Activated CD4-positive, alpha-beta T cell treated with anti-CD3 and anti-CD28 coated beads, Interleukin-10, Interleukin-2, amounts not matched to agents 100 ng/mL and 50 ng/mL, durations not matched to agents 16 hours and 8 hours (primary cell): ENCODE measurements at places on chromosomes 12 and 14.
A peak's percentile ranks its signal among the peaks of the same experiment; 100 is the strongest.

DNA sequence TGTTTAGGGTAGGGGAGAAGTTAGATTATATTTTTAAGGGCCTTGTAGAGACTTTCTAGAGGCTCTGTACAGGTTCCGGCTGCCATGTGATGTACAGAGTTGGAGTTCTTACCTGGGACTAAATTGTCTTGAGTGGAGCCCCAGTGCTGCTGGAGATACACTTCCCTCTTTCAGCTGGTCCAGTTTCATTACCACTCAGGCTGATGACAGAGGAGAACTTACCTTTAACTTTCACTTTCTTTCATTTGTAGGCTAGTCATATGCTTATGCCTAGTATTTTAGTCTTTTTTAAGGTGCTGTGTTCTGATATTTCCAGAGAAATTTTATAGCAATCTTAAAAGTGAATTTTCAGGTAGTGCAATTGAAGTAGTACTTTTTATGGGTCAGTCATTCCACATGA lies 117.3 kb downstream of the ERC1 start:
- peak; percentile 42 for DNase-seq

GRCh38 chr12:97983796-97984195 lies 521.2 kb downstream of the RMST start:
- no peak for DNase-seq

DNA sequence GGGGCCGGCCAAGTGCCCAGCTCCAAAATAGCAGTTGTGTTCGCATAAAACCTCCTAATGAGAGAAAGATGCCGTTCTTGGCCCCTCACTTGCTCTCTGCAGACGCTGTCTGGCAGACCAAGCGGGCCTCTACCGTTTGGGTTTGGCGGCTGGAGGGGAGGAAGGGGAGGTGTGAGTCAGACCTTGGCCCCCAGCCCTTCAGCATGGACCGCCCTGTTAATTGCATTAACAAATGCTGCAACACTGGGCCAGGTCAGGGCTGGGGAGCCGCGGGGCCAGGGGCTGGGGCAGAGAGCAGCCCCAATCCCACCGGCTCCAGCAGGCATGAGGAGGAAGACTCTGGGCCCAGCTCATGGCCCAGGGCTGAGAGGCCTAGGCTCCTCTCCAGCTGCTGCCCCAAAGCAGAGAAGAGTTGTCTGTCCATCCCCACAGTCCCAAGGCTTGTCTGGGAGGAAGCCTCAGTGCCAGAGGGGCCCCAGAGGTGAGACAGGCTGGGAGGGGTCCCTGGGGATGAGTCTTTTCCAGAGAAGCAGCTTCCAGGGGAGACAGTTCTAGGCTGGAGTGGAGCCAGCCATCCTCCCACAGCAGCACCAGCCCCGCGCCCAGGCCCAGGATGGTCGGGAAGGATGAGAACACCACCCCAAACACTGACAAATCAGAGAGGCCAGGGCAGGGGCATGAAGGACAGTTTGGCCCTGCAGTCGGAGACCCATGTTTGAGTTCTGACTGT lies 16.9 kb downstream of the LTBP2 start:
- DNase-seq: no peak

DNA sequence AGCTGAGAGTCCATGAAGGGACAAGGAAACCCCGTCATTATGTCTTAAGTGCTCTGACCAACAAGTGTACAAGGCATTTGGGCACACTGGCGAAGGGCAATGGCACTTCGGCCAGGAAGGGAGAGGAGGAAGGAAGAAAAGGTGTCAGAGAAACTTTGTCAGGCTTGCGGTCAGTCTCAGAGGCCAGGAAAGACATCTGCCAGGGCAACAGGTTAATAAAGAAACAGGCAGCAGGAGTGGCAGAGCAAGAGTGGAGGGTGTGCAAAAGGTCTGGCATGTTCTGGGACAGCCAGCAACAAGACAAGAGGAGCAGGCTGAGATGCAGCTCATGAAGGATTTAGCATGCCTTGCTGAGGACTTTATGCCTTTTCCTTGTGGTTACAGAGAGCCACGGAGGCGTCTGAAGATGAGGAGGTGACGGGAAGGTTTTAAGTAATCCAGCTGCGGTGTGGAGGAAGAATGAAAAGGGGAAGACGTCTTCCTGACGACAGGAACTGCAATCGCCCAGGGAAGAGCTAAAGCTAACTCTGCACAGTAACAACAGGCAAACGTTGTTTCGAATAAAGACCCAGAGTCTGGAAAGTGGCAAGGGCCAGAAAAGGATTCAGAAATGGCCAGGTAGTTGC lies 13.1 kb downstream of the APPL2 start:
- DNase-seq: no peak

DNA sequence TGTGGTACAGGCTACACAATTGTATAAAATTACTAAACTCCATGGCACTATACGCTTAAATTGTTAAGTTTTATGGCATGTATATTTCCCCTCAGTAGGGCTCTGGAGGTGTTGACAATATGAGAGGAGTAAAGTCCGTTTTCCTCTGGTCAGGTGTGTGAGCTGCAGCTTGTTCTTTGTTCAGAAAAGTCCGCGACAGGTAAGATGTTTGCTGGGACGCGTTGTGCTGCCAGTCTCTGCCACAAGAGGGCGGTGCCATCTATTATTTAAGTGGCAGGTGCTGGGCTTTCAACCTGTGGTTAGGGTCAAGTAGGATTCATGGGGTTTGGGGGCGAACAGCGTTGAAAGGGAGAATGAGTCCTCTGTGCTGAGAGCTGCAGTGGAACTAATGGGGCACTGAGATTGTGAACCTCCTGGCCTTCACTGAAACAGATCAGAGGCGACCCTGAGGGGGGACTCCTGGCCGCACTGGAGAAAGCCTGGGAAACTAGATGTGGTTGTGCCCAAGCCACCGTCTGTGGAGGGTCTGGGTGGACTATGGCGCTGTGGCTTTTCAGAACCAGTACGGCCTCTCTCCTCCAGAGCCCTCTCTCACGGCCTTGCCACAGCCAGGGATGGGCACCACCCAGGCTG lies 179.0 kb downstream of the SLC15A4 start:
- peak; percentile 20 for DNase-seq

DNA sequence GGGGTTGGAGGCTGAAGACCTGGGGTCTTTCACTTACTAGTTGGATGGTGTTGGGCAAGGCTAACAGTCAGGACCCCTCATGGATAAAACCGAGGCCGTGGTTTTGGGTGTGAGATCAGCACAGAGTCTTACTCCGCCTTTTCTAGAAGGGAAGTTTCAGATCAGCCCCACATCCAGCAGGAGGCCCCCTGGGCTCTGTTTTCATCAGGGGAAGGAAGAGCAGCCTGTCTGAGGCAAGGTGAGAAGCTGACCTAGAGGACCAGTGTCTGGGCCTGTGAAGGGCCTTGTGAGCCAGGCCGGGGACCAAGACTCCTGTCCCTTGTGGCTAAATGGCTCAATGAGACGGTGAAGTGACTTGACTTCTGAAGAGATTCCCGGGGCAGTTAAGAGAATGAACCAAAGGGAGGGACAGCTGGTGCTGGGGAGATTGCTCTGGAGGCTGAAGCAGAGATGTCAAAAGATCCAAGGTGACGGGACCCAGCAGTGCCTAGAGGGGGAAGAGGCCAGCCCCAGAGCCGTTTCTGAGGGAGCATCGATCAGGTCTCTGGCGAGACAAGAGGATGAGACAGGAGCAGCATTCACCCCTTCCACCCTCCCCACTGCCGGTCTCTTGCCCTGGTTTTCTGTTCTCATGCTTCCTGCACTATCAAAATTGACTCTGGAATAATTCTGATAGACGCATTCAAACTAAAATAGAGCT lies 40.1 kb upstream of the TSPAN9 start:
- DNase-seq: no peak

GRCh38 chr12:1170411-1170810 lies 179.4 kb downstream of the ERC1 start:
- DNase-seq: no peak

- DNase-seq: no peak
Observed at GRCh38 chr14:67814821-67815220, 1.6 kb downstream of the ZFYVE26 start.

- DNase-seq: no peak
Observed at GRCh38 chr12:62268956-62269355, 8.8 kb downstream of the USP15 start.

GRCh38 chr14:37622231-37622923 lies 26.9 kb downstream of the TTC6 start:
- DNase-seq: no peak

- DNase-seq: no peak
Observed at GRCh38 chr14:45177076-45177475, 41.3 kb downstream of the FANCM start.

DNA sequence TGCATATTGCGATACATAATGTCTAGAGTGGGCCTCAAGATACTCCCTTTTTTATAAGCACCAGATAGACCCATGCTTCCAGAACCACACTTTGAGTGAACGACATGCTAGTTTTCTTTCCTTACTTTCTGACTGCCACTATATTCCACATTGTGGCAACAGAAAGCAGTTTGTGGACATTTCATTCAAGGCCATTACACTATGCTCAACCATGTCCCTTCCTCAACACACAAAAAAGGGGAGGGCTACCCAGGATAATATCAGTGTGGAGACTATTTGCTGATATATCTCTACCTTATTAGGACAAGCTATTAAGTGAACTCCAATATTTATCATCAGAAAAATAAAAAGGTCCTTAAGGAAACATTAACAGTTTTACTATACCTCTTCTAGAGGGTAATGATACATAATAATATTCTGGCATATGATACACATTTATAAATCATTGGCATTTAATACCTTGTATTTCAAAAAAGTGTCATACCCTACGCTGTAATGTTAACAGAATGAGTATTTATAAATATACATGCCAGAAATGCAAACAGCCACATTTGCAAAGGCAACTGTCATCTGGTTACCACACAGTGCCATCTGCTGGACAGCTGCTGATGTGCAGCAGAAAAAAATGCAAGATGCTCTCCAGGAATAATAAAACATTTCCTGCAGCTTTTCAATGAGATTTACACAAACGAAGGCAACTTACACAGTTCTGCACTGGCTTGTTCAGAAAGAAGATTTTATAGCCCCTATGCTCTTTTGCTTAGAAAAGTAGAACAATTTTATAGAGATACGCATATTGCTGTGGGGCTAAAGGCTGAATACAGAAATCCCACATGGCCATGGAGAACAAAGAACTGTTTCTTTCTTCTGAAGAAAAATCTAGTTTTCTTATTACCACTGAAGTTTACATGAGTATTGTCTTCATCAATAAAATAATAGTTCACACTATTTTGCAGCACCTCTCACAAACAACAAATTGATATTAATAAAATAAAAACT lies 182.2 kb upstream of the GRIP1 start:
- DNase-seq: peak; percentile 58

- no peak for DNase-seq
Observed at GRCh38 chr12:132030367-132031038, 80.8 kb downstream of the EP400 start.

DNA sequence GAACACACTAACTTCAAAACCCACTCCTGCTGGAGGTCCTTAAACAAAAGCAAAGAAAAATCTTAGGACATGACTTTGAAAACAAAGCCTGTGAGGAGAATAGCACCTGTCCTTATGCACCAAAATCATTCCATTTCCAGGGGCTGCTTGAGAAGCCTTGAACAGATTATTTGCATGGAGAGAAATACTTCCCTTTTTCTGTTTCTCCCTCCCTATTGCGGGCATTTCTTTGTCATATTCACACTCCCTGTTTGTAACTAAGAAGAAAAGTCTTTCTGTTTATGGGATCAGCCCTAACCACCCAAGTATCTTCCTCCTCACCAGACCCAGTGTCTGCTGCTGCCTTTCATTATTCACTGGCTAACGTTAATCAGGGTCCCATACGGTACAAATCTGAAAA lies 218.8 kb downstream of the DPF3 start:
- no peak for DNase-seq

DNA sequence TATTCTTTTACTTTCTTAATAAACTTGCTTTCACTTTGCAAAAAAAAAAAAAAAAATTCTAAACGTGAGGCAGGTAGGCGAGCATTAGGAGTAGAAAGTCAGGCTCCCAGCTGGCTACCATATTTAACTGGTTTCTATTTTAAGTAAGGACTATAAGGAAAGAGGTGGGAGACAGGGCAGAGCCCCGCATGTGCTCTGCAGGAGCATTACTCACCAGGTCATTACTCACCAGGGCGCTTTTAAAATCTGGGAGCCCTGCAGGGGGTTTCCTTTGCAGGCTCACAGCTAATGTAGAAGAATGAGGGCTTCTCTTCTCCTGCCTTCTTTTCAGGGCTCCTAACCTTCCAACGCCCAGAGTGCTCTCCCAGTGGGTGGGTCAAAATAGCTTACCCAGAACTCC lies 14.0 kb upstream of the DPF3 start:
- DNase-seq: no peak

GRCh38 chr12:111349101-111349747 lies 19.7 kb downstream of the PHETA1 start:
- DNase-seq: no peak

DNA sequence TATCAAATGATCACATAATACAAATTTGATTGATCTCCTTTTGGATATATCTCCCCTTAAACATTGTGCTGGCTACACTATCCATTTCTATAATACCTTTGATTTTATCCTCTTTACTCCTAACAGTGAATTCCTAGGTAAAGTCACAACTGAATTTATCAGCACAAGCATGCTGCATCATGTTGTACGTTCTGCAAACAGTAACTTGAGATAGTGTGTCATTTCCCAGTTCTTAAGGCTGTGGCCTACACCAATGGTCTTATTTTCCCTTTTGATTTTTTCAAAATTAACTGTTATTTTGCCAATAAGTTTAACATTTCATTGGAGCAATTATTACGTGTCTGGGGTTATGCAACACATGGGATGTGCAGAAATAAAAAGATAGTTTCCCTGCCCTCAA lies 24.8 kb downstream of the PRKCH start:
- DNase-seq: no peak

DNA sequence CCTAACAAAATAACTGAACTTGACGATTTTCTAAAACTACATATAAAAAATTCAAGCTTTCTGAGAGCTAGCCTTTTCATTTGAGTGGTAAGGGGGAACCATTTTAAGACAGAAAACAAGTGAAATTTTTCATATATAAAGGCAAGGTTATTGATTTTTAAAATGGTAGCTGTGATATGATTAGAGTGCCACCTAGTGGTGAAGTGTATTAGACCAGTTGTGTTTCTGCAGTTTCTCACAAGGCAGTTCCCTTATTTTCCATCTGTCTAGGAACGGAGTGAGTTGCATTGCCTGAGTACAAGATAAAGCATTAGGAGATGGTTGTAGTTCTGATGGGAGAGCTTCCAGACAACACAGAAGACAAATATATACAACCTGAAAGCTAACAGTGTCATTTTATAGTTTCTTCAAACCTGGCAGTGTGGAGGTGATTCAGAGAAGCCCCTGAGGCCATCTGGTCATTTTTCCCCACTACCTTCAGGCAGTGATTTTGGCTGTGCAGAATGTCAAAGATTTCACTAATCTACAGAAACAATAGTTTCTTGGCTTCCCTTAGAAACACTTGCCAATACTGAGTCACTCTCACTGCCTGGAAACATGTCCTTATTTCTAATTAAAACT lies 180.8 kb downstream of the C12orf50 start:
- peak; percentile 56 for DNase-seq

DNA sequence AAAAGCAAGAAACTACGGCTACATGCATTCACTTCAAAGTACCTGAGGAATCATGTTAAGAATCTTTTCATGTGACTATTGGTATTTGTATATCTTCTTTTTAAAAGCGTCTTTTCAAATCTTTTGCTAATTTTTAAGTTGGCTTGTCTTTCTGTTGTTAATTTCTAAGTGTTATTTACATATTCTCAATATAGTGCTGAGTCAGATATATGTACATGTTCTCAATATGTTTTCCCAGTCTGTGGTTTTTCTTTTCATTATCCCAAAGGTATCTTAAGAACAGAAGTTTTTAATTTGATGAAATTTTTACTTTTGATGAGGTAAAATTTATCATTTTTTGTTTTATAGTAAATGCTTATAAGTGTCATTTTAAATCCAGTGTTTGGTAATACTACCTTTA lies 24.0 kb downstream of the DCP1B start:
- DNase-seq: no peak
